ENCODE measurements at places on chromosomes 6 and 20.

DNA sequence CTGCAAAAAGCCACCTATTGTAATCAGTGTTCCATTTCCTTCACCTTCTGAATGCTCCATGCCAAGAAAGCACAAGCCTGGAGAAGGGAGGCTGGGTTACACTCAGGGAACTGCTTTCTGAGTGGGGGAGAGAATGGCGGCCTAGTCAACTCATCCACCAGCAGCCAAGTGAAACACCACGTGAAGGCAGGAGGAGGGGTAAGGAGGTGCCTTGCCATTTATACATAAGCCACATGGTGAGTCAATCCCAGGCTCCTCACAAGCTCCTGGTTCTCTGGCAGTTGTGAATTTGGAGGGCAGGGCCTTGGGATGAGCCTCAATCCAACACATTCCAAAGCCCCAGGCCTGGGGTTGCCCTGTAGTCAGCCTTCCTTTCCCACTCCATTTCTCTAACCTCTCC lies 149.4 kb downstream of the CD24 start:
- DNase-seq: no peak

DNA sequence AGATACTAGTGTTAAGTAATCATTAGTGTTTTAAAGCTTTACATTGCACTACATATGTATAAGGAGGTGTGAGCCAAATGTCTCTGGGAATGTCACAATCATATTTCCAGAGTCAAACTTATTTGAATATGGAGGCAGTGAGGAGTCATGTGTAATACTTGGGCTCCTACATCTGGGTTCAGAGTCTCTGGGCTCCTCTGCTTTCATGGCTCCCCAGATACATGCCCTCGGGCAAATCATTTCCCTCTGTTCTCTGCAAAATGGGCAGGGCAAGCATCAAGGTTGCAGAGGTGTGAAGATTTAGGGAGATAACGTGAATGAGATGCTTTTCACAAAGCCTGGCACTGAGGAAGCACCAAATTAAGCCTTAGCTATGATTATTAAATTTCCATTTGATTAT lies 138.3 kb upstream of the SGK1 start:
- DNase-seq: no peak

DNA sequence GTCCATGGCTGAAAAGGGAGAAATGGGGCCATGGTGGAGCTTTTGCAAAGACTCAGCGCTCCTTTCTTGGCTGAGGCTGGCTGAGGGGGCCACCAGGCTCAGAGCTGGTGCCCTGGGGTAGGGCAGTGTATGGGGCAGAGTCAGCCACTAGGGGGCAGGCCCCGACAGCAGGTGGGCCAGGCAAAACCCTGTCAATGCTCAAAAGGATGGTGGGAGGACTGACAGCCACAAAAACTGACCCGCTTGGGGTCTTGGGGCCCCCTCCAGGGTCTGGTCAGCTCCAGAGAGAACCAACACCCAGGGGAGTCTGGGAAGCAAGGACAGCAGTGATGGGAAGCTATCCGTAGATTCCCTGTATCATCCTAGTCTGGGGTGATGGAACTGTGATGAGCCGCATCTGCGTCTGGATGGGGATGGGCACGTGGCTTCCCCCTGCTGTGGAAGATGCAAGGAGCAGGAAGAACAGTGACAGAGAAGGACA lies 306.9 kb downstream of the DHX35 start:
- peak; percentile 27 for DNase-seq

DNA sequence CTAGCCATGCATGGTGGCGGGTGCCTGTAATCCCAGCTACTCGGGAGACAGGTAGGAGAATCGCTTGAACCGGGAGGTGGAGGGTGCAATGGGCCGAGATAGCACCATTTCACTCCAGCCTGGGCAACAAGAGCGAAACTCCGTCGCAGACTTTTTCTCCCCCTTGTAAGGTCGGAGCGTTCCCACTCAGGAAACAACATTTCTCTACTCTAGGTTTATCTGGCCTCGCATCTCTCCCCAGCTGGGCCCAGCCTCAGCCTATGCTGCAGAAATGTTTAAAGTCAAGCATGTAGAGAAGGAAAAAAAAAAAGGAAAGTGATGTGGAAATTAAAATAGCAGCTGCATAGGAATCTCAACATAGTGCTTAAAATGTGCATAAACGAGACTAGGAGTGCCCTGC lies 172.3 kb downstream of the TRIM27 start:
- no peak for DNase-seq

- no peak for DNase-seq
Observed at GRCh38 chr6:134636186-134636799, 313.6 kb downstream of the ALDH8A1 start.

- no peak for DNase-seq
Observed at GRCh38 chr20:49203746-49204145, 15.5 kb upstream of the DDX27 start.

- DNase-seq: no peak
Observed at GRCh38 chr6:6224933-6225486, 95.5 kb downstream of the F13A1 start.

GRCh38 chr6:26197636-26197932 lies 110.4 kb downstream of the HFE start:
- DNase-seq: no peak

GRCh38 chr6:163777716-163778115 lies 363.2 kb downstream of the QKI start:
- DNase-seq: no peak

GRCh38 chr6:81831274-81831673 lies 78.8 kb upstream of the TENT5A start:
- DNase-seq: no peak

- DNase-seq: peak; percentile 62
Observed at GRCh38 chr6:28258877-28259777, at the start of gene NKAPL. NKAPL (plus strand) TSS chr6:28259297; CDS start chr6:28259372, 75 bp downstream.

- no peak for DNase-seq
Observed at GRCh38 chr6:158848490-158848895, 29.3 kb upstream of the EZR start.

GRCh38 chr6:18741741-18742140 lies 354.6 kb downstream of the RNF144B start:
- no peak for DNase-seq

GRCh38 chr6:15400572-15401004 lies 154.7 kb downstream of the JARID2 start:
- peak; percentile 15 for DNase-seq

GRCh38 chr6:22023937-22024336 lies 272.9 kb downstream of the PRL start:
- no peak for DNase-seq

- DNase-seq: no peak
Observed at GRCh38 chr6:112443179-112444065, 96.3 kb downstream of the RFPL4B start.

GRCh38 chr20:10509376-10509775 lies 74.3 kb downstream of the SLX4IP start:
- no peak for DNase-seq

DNA sequence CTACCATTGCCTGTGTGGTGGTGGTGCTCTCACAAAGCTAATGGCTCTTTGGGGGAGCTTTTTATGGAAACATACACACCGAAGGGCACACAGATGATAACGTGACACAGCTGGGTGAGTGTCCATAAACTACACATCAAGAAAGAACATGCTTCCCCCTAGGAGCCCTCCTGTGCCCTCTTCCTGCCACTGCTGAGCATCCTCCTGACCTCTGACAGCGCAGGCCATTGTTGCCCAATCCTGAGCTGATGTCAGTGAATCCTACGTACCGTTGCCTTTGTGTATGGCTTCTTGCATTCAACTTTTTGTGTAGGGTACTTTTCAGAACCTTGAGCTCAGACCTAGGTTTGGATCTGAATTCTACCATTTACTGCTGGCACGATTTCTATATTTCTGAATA lies 65.8 kb upstream of the SLC22A1 start:
- no peak for DNase-seq

GRCh38 chr6:138653435-138653834 lies 120.1 kb upstream of the CCDC28A start:
- no peak for DNase-seq

GRCh38 chr6:148885136-148885865 lies 138.5 kb downstream of the UST start:
- peak; percentile 80 for DNase-seq

DNA sequence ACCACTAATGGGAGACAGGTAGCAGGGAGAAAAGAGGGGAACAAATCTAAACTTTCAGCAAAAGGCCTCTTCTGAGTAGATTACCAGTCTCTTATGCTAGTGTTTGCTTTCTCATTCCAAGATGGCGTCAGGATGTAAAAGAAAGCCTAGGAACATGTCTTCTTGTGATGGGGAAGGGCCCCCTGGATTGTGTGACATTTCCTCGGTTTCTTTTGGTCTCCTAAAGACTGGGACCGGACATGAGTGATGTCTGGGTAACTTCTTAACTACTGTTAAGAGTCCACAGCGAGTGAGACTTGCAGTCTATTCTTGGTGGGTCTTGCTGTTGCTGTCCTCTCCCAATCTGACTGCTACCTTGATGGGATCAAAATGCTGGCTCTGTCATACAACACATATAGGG lies 60.3 kb downstream of the ADGRB3 start:
- no peak for DNase-seq

GRCh38 chr20:41004531-41005360 lies 23.9 kb upstream of the TOP1 start:
- DNase-seq: no peak

- DNase-seq: no peak
Observed at GRCh38 chr20:20014659-20015058, 2.5 kb upstream of the NAA20 start.

- peak; percentile 45 for DNase-seq
Observed at GRCh38 chr20:38680500-38681306, 43.6 kb upstream of the SLC32A1 start.

DNA sequence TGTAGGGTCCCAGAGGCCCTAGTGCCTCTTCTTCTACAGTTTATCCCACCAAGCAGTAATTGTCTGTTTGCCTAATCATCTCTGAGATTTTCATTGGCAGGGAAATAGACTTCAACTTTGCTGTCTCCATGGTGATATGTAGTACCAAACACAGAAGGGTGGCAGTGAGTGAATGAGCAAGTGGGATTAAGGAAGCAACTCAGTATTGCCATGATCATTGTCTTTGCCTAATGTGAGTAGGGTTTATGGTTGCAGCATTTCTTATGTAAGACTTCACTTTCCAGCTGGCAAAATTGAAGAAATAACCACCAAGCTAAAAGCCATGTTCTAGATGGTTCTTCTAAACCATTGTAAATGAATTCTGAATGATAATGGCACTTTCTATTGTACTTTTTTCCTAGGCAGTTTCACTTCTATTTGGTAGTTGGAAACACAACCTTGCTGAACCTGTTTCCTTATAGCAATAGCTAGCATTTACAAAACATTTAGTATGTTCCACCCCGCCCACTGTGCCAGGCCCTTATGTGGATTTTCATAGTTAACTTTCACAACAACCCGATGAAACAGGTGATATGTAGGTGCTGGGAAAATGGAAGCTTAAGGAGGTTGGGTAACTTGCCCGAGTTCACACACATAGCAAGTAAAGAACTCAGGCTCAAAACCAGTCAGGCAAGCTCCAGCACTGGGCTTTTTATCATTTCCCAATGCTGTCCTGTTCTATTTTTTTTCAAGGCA lies 32.0 kb downstream of the ZC2HC1B start:
- no peak for DNase-seq

- peak; percentile 56 for DNase-seq
Observed at GRCh38 chr6:73079611-73079955, 145.7 kb downstream of the KHDC1L start.

DNA sequence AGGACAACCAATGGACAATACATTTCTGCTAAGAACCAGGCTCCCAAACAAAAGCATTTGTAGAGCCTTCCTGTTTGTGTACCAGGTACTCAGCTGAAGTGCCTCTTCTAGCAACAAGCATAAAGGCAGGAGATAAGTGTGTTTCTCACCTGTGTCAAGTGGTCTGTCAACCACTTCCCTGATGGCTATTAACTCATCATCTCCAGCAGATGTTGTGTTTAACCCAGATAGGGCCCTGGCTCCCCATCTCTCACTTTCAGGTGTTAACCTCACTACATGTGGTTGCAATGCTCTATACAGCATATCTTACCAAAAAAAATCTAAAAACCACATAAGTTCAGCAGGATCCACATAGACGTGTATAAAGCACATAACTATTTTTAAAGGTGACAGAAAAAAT lies 9.6 kb upstream of the IL17A start:
- no peak for DNase-seq

- DNase-seq: no peak
Observed at GRCh38 chr6:41779336-41779735, 364 bp downstream of the FRS3 start.

DNA sequence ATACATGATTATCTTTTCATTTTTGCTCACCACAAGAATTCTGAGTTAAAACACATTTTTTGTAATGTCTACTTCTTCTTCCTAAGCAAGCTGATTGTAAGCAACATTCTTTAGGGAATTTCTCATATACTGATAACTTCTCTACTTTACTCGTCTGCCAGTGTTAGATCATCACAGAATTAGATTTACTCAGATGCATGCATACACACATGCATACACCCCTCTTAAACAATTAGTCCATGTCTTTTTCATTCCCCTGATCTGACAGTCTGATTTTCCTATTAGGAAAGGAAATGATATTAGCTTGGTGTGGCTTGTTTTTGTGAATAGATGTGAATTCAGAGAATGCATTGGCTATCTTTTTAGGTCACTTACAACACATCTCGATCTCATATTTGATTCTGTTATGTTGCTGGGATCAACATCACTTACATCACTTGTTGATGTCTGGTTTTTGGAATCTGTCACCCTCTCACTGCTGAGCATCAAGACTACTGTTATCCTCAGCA lies 91.4 kb downstream of the FIG4 start:
- DNase-seq: peak; percentile 15

DNA sequence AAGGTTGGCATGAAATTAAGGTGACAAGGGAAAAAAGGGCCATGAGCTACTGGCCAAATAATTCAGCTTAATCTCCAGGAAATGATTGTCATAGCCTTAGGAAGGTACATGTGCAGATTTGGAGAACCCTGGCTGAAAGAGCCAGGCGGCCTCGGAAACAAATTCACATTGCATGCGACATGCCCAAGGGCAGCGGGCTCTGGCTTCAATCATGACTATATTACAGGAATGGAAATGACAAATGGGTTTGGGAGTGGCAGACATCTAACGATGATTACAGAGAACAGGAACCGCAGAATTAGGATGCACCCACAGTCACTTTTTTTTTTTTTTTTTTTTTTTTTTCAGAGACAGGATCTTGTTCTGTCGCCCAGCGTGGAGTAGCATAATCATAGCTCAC lies 112.4 kb upstream of the SALL4 start:
- DNase-seq: no peak

DNA sequence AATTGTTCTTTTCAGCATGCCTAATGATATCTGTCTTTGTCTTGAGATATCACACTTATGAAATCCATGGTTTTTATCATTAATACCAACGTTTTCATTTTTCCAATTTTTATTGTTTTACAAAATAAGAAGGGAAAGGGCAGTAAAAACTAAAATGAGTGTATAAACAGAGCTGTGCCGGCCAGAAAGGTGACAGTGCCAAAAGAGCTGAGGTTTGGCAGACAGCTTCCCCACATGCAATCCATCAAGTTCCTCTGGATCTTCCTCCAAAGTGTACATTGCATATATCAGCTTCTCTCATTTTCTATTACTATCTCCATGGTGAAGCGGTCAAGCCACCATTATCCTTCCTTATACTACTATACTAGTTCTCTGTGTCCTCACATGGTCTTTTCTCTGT lies 10.1 kb upstream of the TMEM244 start:
- no peak for DNase-seq

- no peak for DNase-seq
Observed at GRCh38 chr6:38387461-38387860, 252.3 kb downstream of the BTBD9 start.

- no peak for DNase-seq
Observed at GRCh38 chr6:135707426-135707825, 144.1 kb upstream of the PDE7B start.

- DNase-seq: peak; percentile 73
Observed at GRCh38 chr6:101080597-101080996, 199.5 kb upstream of the ASCC3 start.

Data from fibroblast of skin of back (primary cell).